ENCODE measurements at places on chromosomes 1 and 21. TPM values are rescaled to one million over a fixed set of nuclear protein-coding genes. Genes with fewer than 3 reads are reported as not detected.

The SLC25A34 gene
- total RNA-seq: 0.44 TPM

The TRMT13 gene
- total RNA-seq: 11.0 TPM

The OR2T11 gene
- total RNA-seq: not detected

- DNase-seq: no peak
Measured at GRCh38 chr1:94296018-94296417, 58.6 kb upstream of the ARHGAP29 start.

DNA sequence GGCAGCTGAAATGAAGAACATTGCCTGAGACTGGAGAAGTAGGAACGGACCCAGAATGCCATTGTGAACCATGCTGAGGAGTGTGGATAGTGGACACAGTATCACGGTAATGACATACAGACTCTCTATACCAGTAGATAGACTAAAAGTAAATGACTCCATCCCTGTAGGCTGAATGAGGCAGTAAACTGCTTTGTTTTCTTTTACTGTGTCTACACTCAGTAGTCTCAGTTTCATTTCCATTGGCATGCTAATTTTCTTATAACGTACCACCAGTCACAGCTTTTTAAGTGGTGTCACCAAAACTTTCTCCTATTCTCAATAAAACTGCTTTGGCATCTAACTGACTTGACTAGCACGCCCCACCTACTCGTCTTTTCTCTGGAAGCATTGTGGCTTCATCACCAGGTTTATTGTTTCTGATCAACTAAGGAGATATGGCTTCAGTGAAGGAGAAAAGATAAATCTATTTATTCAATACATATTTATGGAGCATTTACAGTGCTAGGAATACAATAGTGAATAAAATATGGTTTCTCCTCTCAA, 8.4 kb upstream of the ZNF697 start:
- no peak for DNase-seq

- DNase-seq: no peak
Measured at GRCh38 chr21:45297869-45298268, 10.2 kb upstream of the POFUT2 start.

GRCh38 chr1:18868801-18869424, 9.5 kb upstream of the TAS1R2 start:
- no peak for DNase-seq

DNA sequence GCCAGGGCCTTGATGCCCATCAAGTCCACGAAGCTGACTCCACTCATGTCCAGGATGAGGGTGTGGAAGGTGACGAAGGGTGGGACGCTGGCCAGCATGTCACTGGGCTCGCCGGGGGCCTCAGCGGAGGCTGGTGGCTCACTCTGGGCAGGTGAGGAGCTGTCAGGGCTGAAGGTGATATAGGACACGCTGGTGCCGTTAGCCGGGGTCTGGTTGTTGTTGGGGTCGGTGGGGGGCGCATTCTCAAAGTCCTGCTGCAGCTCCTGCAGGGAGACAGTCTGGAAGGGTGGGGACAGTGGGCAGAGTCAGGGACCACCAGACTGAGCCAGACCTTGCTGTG, 21.7 kb downstream of the SLC26A9 start:
- DNase-seq: no peak

DNA sequence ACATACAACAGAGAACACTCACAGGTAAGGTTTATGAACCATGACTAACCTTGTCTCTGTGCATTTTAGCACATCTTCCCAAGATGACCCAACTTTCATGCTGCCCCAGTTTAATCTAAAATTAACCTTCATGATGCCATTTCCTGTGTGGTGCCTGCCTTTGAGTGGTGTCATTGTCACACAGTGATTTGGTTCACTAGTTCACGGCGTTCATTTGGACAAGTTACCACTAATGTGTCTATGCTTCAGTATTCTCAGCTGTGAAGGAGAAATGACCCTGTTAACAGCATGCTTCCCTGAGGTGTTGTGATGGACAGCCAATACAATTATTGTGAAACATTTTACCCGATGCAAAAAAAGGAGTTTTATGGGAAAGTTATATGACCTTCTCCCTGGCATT, 693.1 kb downstream of the RWDD3 start:
- no peak for DNase-seq

DNA sequence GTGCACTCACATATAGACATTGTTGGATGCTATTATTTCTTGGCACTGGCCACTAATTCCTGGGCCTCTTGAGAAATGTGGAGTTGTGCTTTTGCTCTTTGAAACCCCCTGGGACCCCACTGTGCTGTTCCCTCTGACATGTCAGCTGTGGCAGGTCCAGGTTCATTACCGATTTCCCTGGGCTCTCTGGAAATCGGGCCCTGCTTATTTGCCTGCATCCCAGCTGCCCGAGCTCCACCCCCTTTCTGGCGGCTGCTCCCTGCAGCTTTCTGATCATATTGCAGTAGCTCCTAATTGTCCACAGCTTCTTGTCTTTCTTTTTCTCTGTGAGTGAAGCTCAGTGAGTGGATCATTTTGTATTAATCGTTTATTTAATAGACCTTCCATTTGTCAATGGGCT, 183.7 kb upstream of the FAM78B start:
- no peak for DNase-seq
